ENCODE measurements at places on chromosomes 11 and 22. TPM values are rescaled to one million over a fixed set of nuclear protein-coding genes. Genes with fewer than 3 reads are reported as not detected.

The DDX6 gene
- 169 TPM for total RNA-seq

The INS gene
- not detected for total RNA-seq

The NFAM1 gene
- total RNA-seq, result 1.6 TPM

The BIK gene
- 0.32 TPM for total RNA-seq

The CYP2D6 gene
- not detected for total RNA-seq

The GSTP1 gene
- 361 TPM for total RNA-seq

The DSCAML1 gene
- total RNA-seq, result 0.39 TPM

The LGALS12 gene
- 1.2 TPM for total RNA-seq

The TREH gene
- total RNA-seq, result not detected

The FREY1 gene
- not detected for total RNA-seq

The KCNK7 gene
- 1.5 TPM for total RNA-seq

DNA sequence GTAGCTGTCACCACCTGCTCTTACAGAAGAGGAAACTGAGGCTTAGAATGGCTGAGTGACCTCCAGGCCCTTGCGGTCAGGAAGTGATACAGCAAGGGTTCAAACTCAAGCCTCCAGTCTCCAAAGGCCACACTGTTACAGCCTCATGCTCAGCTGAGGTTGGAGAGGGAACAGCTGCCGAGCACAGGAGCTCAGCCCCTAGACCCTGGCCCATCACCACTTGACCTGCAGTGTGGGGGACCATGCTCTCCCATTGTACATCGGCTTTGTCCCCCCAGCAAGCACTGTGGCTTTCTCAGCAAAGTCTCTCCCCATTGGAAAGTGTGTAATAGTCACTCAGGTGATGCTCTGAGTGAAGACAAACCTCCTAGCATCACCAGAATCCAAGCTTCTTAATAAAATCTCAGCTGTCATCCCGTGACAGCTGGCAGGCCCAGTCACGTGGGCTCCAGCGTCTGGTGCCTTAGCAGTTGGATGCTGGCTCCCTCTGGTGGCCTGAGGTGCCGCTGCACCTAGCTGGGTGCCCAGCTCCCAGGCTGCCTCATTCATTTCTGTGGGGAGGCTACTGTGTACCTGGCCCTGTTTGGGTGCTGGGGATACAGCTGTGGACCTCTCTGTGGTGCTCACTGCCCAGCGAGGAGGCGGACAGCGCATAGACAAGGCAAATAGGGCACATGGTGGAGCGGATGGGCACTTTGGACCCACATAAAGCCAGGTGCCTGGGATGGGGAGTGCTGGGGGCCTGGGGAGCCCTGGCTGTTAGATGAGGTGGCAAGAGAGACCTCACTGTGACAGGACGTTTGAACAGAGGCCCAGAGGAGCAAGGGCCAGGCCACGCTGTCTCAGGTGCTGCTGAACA is 19.1 kb upstream of the MYRF start:
- no peak overlapping the region for H3K4me3 ChIP-seq
- H3K27ac ChIP-seq, result peak overlapping the region; percentile 11
- DNase-seq, result peak; percentile 88
- H3K4me1 ChIP-seq, result peaks cover 7% of the 10 kb centered on the region
- peaks cover 11% of the 10 kb centered on the region for H3K36me3 ChIP-seq

DNA sequence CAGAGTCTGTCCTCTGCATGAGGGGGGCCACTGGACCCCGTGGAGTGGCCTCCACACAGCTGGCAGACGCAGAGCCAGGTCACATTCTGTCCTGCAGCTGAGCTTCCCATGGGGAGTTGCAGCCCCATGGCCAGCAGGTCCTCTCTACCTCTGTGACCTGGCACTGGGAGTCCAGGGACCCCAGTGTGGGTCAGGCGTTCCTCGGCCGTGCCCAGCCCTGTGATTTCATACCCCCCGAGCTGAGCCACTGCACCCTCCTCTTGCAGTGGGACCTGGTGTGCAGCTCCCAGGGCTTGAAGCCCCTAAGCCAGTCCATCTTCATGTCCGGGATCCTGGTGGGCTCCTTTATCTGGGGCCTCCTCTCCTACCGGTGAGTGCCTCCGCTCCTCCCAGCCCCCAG is 32.2 kb upstream of the SLC22A12 start:
- H3K4me1 ChIP-seq, result peaks cover 18% of the 10 kb centered on the region
- H3K27ac ChIP-seq, result no peak overlapping the region
- H3K4me3 ChIP-seq, result no peak overlapping the region
- no peak for DNase-seq

DNA sequence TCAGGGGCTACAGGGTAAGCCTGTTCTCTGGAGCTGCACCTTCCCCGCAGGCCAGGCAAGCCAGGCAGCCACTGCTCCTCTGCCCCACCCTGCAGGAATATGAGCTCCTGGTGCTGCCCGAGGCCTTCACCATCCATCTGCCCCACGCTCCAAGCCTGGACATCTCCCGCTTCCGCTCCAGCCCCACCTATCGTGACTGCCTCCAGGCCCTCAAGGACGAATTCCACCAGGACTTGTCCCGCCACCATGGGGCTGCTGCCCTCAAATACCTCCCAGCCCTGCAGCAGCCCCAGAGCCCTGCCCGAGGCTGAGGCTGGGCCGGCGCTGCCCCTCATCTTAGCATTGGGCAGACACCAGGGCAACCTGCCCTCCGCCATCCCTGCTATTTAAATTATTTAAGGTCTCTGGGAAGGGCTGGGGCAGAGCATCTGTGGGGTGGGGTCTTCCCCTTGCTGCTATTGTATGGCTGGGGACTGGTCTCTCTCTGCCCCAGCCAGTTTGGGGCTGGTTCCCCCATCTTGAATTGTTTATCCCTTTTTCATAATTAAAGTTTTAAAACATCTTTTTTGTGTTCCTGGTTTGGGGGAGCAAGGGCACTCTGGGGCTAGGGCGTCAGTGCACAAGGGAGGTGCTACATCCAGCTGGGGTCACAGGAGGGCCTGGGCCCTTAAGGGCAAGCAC is 6.2 kb downstream of the LARGE2 start:
- peaks cover 6% of the 10 kb centered on the region for H3K4me1 ChIP-seq
- DNase-seq, result no peak
- H3K27me3 ChIP-seq, result no peaks in the 10 kb centered on the region
- no peak overlapping the region for H3K27ac ChIP-seq
- no peaks in the 10 kb centered on the region for H3K36me3 ChIP-seq

DNA sequence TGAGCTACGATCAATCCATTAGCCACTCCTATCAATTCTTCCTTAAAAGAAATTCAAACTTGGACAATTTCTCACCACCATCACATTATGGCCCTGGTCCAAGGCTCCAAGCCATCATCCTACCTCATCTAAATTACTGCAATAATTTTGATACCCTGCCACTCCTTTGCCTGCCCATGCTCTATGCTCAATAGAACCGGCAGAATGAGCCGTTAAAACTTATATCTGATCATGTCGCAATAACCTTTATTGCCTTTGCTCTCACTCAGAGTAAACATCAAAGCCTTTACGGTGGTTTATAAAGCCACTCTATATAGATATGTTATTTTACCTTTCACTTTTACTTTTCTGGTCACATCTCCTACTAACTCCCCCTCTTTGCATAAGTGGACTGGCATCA is 2392.1 kb upstream of the RAG2 start:
- no peaks in the 10 kb centered on the region for H3K36me3 ChIP-seq
- no peak overlapping the region for H3K4me3 ChIP-seq
- no peaks in the 10 kb centered on the region for H3K27me3 ChIP-seq
- no peak for DNase-seq
- no peaks in the 10 kb centered on the region for H3K4me1 ChIP-seq

DNA sequence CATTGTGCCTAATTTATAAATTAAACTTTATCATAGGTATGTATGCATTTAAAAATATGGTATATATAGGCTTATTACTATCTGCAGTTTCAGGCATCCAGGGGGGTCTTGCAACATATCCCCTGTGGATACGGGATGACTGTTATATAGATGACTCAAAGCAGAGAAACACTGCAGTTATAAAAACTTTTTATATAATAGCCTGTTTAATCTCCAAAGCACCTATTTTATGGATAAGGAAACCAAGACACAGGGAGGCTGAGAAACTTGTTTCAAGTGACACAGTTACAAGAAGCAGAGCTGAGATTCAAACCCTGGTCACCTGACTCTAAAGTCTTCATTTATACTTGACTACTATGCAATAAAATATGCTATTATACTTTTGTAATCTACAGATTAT is 897.7 kb downstream of the KCNA4 start:
- no peak overlapping the region for H3K27ac ChIP-seq
- H3K36me3 ChIP-seq, result no peaks in the 10 kb centered on the region
- H3K4me1 ChIP-seq, result no peaks in the 10 kb centered on the region
- DNase-seq, result no peak
- no peaks in the 10 kb centered on the region for H3K27me3 ChIP-seq

- H3K36me3 ChIP-seq, result no peaks in the 10 kb centered on the region
- H3K27ac ChIP-seq, result no peak overlapping the region
- no peak overlapping the region for H3K4me3 ChIP-seq
These were observed 16.8 kb upstream of the MSANTD2 start for GRCh38 chr11:124817036-124817435.

GRCh38 chr11:125950178-125950490 is 4.3 kb downstream of the VSIG10L2 start:
- DNase-seq, result no peak
- peaks cover 25% of the 10 kb centered on the region for H3K4me1 ChIP-seq
- H3K27me3 ChIP-seq, result no peaks in the 10 kb centered on the region
- H3K27ac ChIP-seq, result no peak overlapping the region
- H3K36me3 ChIP-seq, result no peaks in the 10 kb centered on the region

DNA sequence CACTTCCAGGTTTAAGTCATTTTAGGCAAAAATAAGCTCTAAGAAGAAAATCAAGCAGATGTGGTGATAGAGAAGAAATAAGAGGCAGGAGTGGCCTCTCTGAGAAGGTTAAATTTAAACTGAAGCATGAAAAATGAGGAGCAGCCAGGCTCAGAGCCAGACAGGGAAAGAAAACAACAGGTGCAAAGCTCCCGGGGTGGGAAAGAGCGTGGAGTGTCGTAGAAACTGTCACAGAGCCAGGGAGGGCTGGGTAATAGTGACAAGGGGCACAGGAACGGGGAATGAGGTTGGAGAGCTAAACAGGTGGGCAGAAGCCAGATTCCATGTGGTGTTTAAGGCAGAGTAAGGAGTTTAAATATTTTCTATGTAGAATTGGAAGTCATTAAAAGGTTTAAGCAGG is 132.1 kb upstream of the BLID start:
- H3K4me1 ChIP-seq, result no peaks in the 10 kb centered on the region
- H3K4me3 ChIP-seq, result no peak overlapping the region
- H3K27ac ChIP-seq, result no peak overlapping the region
- no peaks in the 10 kb centered on the region for H3K27me3 ChIP-seq
- no peak for DNase-seq

- no peaks in the 10 kb centered on the region for H3K36me3 ChIP-seq
- no peak overlapping the region for H3K27ac ChIP-seq
- DNase-seq, result no peak
- no peaks in the 10 kb centered on the region for H3K27me3 ChIP-seq
- no peak overlapping the region for H3K4me3 ChIP-seq
These were observed 614.6 kb downstream of the TBC1D22A start for GRCh38 chr22:47376901-47377505.

GRCh38 chr22:49427941-49428340 is 399.7 kb downstream of the BRD1 start:
- peaks cover 46% of the 10 kb centered on the region for H3K27me3 ChIP-seq
- H3K36me3 ChIP-seq, result no peaks in the 10 kb centered on the region
- H3K4me1 ChIP-seq, result no peaks in the 10 kb centered on the region

- H3K4me1 ChIP-seq, result peaks cover 14% of the 10 kb centered on the region
- no peaks in the 10 kb centered on the region for H3K27me3 ChIP-seq
- H3K36me3 ChIP-seq, result no peaks in the 10 kb centered on the region
These were observed 30.6 kb downstream of the PRCP start for GRCh38 chr11:82869657-82870056.

GRCh38 chr11:45860348-45860747 is 13.1 kb downstream of the CRY2 start:
- H3K36me3 ChIP-seq, result peaks cover 93% of the 10 kb centered on the region
- peak overlapping the region; percentile 81 for H3K27ac ChIP-seq
- H3K4me3 ChIP-seq, result no peak overlapping the region

- H3K4me3 ChIP-seq, result no peak overlapping the region
- H3K4me1 ChIP-seq, result no peaks in the 10 kb centered on the region
- H3K27ac ChIP-seq, result no peak overlapping the region
- H3K36me3 ChIP-seq, result no peaks in the 10 kb centered on the region
These were observed 42.9 kb downstream of the KCNQ1OT1 start for GRCh38 chr11:2656859-2657258.

GRCh38 chr11:63445720-63446119 is 45.2 kb downstream of the PLAAT5 start:
- H3K27ac ChIP-seq, result no peak overlapping the region
- no peak overlapping the region for H3K4me3 ChIP-seq
- H3K36me3 ChIP-seq, result no peaks in the 10 kb centered on the region
- DNase-seq, result no peak
- H3K27me3 ChIP-seq, result no peaks in the 10 kb centered on the region

GRCh38 chr22:18048041-18048440 is 23.7 kb upstream of the MICAL3 start:
- DNase-seq, result no peak
- no peaks in the 10 kb centered on the region for H3K27me3 ChIP-seq
- no peak overlapping the region for H3K27ac ChIP-seq
- peaks cover 10% of the 10 kb centered on the region for H3K4me1 ChIP-seq
- H3K36me3 ChIP-seq, result no peaks in the 10 kb centered on the region

GRCh38 chr11:73271936-73272679 is at the start of gene P2RY6:
TSS of gene P2RY6 (plus strand) at chr11:73272338. CDS start at chr11:73296519, 24,181 bp downstream.
- peaks cover 44% of the 10 kb centered on the region for H3K4me1 ChIP-seq
- H3K27ac ChIP-seq, result peak within 1 kb of the TSS; percentile 1
- peak within 1 kb of the TSS; percentile 12 for H3K4me3 ChIP-seq
- no peak for DNase-seq
- H3K27me3 ChIP-seq, result no peaks in the 10 kb centered on the region

GRCh38 chr22:42561856-42562255 is 8.1 kb downstream of the SERHL2 start:
- DNase-seq, result no peak
- no peak overlapping the region for H3K4me3 ChIP-seq
- no peak overlapping the region for H3K27ac ChIP-seq
- peaks cover 8% of the 10 kb centered on the region for H3K4me1 ChIP-seq
- H3K27me3 ChIP-seq, result no peaks in the 10 kb centered on the region
- H3K36me3 ChIP-seq, result no peaks in the 10 kb centered on the region

DNA sequence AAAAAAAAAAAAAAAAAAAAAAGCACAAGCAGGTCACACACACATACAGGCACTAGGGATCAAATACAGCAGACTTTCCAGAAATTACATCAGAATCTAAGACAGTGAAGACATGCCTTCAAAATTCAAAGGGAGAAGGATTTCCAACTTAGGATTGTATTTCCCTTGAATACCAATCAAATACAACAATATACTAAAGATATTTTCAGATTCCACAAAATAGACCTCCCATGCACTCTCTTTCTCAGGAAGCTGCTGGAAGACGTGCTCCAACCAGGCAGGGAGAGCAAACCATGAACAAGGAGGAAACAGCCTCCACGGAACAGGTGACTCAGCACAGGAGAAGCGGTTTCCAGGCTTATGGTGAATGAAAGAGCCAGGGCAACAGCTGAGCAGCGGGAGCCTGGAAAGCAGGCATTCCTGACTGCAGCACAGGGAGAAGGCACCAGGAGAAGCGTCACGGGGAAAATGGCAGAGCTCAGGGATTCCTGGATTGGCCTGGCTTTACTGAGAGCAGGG is 32.0 kb downstream of the TMEM184B start:
- DNase-seq, result no peak
- H3K27ac ChIP-seq, result peak overlapping the region; percentile 46
- H3K4me3 ChIP-seq, result no peak overlapping the region
- H3K27me3 ChIP-seq, result no peaks in the 10 kb centered on the region

Measured in heart right ventricle (tissue), 16 donors.